Aorta (tissue), 5 donors: ENCODE measurements at places on chromosomes 4 and X. TPM values are rescaled to one million over a fixed set of nuclear protein-coding genes. Genes with fewer than 3 reads are reported as not detected.

CFAP47 gene
- total RNA-seq: not detected

TRAM1L1 gene
- total RNA-seq: 1.3 TPM

GRCh38 chr4:106512706-106513105, 144.1 kb upstream of the GIMD1 start:
- H3K36me3 ChIP-seq: no peaks in the 10 kb centered on the region
- H3K27ac ChIP-seq: no peak overlapping the region
- DNase-seq: no peak

TCP11X2 gene
- total RNA-seq: not detected

PAGE4 gene
- total RNA-seq: not detected

CT47B1 gene
- total RNA-seq: not detected

GRCh38 chrX:74225111-74225510, 78.9 kb upstream of the ZCCHC13 start:
- no peaks in the 10 kb centered on the region for H3K4me1 ChIP-seq
- H3K27ac ChIP-seq: no peak overlapping the region
- no peak overlapping the region for H3K4me3 ChIP-seq
- no peaks in the 10 kb centered on the region for H3K27me3 ChIP-seq

DNA sequence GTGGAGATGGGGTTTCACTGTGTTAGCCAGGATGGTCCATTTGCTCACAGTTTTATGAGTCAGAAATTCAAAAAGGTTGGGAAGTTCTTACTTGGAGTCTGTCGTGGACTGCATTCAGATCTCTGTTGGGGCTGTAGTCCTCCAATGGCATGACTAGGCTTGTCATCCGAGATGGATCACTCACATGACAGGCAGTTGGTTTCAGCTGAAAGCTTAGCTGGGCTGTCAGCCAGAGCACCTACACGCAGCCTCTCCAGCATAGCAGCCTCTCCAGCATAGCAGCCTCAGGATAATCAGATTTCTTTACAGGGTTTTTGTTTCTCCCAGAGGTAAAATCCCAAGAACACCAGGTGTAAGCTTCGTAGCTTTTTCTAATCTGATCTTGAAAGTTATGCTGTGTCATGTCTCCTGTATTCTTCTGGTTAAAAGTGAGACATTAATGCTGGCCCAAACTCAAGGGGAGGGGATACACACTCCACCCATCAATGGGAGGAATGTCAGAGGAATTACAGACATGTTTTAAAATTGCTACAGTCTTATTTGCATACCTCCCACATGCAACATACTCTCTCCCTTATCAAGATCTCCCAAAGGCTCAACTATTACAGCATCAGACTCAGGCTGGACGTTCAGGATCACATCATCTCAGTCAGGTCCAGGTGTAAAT, 31.6 kb upstream of the SOD3 start:
- no peaks in the 10 kb centered on the region for H3K36me3 ChIP-seq
- no peak for DNase-seq
- H3K27ac ChIP-seq: no peak overlapping the region
- no peak overlapping the region for H3K4me3 ChIP-seq

DNA sequence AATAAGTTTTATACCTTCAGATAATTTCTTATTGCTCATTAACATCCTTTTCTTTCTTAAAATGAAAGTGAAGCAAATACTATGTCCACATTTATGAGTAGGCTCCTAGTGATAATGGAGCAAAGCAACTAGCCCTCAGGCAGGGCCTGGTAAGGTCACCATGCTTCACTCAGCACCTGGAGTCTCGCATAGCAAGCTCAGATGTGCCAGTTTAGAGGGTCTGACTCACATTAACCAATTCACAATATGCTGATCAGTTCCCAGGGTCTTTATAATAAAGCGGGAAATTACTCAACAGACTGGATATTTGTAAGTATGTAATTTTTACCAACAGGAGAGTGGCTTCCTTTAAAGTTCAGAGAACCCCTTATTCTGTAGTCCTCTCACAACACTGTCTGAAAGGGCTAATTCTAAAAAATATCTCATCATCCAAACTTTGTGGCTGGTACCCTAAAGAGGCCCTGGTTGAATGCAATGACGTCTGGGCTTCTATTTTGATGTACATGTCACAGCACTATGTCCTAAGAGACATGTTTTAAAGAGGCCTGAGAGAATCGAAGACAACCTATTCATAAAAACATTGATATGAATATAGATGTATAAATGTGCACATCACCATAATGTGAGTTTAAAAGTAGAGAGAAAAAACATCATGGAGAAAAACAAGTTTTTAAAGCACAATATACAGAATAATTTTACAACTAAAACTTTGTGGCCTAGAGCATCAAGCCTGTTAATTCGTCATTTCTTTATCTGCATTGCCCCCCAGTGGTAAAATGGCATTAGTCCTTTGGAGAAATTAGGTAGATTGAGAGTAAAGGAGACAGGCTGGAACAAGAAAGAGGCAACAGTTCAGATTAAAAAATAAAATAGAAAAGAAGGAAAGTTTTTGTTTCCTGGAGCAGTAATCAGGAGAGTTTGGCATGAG, 44.3 kb downstream of the IL21 start:
- H3K4me1 ChIP-seq: no peaks in the 10 kb centered on the region
- DNase-seq: no peak
- no peaks in the 10 kb centered on the region for H3K27me3 ChIP-seq
- H3K27ac ChIP-seq: no peak overlapping the region
- no peaks in the 10 kb centered on the region for H3K36me3 ChIP-seq

DNA sequence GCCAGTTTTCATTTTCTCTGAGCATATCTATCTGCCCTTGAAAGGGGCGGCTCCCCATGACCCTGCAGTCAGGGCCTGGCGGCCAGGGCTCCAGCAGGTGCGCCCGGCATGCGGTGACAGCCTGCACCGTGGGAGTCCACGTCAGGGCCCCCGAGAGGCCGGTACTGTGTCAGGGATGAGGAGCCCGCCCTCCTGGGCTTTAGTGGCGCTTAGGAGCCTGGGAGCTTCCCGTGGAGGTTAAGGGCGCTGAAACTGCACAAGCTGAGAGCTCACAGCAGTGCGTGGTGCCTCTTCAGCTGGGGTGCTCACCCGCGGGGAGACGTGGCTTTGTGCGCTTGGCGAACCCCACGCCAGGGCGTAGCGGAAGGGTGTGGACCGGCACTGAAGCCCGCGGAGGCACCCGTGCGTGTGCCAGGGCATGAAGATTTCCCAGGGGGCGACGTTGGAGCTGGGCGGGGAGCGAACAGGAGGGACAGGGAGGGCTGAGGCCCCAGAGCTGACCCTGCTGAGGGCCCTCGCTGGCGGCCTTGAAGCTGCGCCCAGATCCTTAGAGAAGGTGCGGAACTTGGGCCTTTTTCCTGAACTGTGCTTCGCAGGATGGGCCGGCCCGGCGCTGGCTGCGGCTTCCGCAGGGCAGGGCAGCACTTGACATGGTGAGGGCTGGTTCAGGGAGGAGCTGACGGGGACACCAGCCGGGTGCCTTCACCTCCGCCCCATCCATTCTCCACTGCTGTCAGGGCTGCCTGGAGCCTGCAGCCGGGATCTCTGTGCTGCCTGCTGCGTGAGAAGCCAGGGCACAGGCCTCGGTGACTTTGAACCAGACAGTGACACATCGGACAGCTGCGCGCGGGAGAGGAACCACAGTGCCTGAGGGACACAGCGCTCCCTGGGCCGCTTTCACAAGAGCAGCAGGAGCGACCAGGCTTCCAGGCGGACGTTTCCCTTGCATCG, 32.9 kb downstream of the HTT-AS start:
- peak overlapping the region; percentile 1 for H3K4me3 ChIP-seq
- no peaks in the 10 kb centered on the region for H3K36me3 ChIP-seq
- H3K27ac ChIP-seq: no peak overlapping the region
- peak; percentile 84 for DNase-seq
- H3K27me3 ChIP-seq: no peaks in the 10 kb centered on the region

TEX13B gene
- total RNA-seq: not detected

GRCh38 chr4:1599491-1600210, 84.5 kb downstream of the FAM53A start:
- H3K4me3 ChIP-seq: no peak overlapping the region
- H3K36me3 ChIP-seq: no peaks in the 10 kb centered on the region

- H3K4me1 ChIP-seq: no peaks in the 10 kb centered on the region
- no peak overlapping the region for H3K27ac ChIP-seq
- no peaks in the 10 kb centered on the region for H3K27me3 ChIP-seq
- no peak for DNase-seq
- H3K4me3 ChIP-seq: no peak overlapping the region
Observed at GRCh38 chr4:76022031-76022430, 1.3 kb downstream of the CXCL10 start.

DNA sequence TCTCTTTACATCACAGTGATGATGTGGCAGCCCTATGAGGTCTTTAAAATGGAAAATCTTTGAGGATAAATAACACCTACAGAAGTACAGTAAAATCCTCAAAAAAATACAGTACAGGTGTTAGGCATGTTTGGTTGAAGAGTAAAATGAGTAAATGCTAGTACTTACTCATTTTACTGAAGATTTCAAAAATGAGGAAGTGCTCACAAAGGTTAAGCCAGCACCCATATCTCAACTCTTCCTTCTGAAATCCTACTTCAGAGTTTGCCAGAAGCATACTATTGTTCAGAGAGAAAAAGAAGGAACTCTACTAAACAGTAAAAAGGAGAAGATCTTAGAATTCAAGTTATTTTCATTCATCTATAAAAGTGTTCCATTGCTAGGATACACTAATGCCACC, 130.9 kb downstream of the CBR4 start:
- peaks cover 12% of the 10 kb centered on the region for H3K4me1 ChIP-seq
- H3K36me3 ChIP-seq: peaks cover 7% of the 10 kb centered on the region
- H3K27me3 ChIP-seq: no peaks in the 10 kb centered on the region
- no peak overlapping the region for H3K4me3 ChIP-seq
- DNase-seq: no peak
- peak overlapping the region; percentile 60 for H3K27ac ChIP-seq

DNA sequence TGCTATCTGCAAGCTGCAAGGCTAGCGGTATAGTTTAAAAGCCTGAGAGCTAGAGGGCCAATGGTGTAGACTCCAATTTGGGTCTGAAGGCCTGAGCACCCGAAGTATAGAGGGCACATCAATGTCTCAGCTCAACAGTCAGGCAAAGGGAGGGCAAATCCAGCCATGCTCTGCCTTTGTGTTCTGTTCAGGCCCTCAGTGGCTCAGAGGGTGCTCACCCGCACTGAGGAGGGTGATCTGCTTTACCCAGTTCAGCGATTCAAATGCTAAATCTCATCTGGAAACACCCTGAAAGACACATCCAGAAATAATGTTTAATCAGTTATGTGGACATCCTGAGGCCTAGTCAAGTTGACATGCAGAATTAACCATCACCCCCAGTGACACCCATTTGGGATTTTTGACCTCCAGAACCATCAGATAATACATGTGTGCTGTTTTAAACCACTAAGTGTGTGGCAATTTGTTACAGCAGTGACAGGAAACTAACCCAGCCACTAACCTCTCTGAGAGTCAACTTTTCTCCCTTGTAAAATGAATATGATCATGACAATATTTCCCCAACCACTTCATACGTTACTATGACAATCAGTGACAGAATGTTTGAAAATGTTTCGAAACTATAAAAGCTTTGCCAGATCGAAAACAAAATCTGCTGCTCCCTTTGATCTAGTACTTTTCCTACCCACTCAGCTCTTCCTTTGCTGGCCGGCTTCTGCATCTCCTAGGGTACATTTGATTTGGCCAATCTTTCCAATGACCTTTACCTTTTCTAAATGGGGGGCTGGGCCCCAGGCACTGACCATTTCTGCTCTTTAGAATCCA, 8.4 kb upstream of the TBL1X start:
- no peaks in the 10 kb centered on the region for H3K4me1 ChIP-seq
- H3K27me3 ChIP-seq: no peaks in the 10 kb centered on the region
- DNase-seq: no peak
- no peak overlapping the region for H3K4me3 ChIP-seq
- H3K36me3 ChIP-seq: no peaks in the 10 kb centered on the region

MAMLD1 gene
- 7.9 TPM for total RNA-seq

GRCh38 chr4:83905952-83906351, 370.0 kb downstream of the GPAT3 start:
- no peak for DNase-seq
- H3K36me3 ChIP-seq: no peaks in the 10 kb centered on the region
- H3K4me3 ChIP-seq: no peak overlapping the region
- H3K27me3 ChIP-seq: no peaks in the 10 kb centered on the region
- H3K4me1 ChIP-seq: no peaks in the 10 kb centered on the region
- no peak overlapping the region for H3K27ac ChIP-seq

DNA sequence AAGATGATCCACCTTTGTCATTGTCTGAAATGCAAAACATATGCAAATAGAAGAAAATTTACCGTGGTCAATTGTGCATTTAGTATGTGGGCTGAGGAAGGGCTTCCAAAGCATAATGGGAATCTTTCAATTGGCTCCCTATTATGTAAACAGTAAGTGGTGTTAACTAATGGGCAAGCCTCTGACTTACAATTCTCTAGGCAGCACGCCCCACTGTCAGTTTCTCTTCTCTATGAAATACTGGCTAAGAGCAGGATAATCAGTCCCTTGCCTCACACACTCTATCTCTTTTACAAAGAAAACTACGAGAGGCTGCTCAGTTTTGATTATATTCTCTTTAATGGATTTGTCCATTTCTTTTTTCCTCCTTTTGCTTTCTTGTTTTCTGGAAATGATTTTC, 1272.6 kb downstream of the PCDH19 start:
- no peak overlapping the region for H3K4me3 ChIP-seq
- no peaks in the 10 kb centered on the region for H3K4me1 ChIP-seq
- no peak for DNase-seq
- no peak overlapping the region for H3K27ac ChIP-seq
- H3K27me3 ChIP-seq: no peaks in the 10 kb centered on the region

DNA sequence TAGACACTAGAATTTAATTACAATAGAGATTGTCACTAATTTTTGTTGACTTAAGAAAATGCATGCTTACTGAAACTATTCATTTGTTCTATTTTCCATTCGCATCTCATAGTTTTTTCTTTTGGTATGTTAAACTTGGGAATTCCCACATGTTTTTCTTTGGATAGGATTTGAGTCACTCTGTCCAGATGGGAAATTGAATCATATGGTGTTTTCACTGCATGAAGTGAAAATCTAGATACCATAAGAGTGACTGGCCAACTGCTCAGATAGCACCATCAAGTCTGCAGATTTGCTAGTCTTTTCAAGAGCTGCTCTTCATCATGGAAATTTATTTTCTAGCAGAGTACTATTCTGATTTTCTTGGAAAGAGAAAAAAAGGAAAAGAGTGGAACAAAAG, 172.6 kb downstream of the FAM47B start:
- H3K27me3 ChIP-seq: no peaks in the 10 kb centered on the region
- no peak for DNase-seq
- no peak overlapping the region for H3K4me3 ChIP-seq
- no peak overlapping the region for H3K27ac ChIP-seq
- H3K36me3 ChIP-seq: no peaks in the 10 kb centered on the region
- H3K4me1 ChIP-seq: no peaks in the 10 kb centered on the region

DNA sequence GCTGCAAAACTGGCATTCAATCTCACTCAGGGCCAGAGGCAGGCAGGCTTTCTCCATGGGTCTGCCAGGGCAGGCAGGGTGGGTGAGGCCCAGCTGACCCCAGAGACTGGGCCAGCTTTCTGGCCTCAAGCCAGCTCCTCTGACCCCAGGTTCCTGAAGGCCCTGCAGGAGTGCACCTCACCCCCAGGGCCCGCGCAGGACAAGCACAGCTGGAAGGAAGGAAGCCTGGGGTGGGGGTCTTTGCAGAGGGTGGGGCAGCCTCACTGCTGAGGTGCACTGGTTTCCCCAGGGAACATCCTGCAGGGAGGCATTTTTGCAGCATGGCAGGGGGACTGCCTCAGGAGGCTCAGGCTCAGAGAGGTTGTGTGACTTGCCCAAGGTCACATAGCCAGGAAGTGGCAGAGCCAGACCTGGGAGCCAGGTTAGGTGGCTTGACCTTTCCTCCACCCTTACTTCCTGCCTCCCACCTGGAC, 31.5 kb upstream of the AFAP1 start:
- no peaks in the 10 kb centered on the region for H3K36me3 ChIP-seq
- no peaks in the 10 kb centered on the region for H3K27me3 ChIP-seq
- DNase-seq: no peak
- H3K4me3 ChIP-seq: no peak overlapping the region

- H3K27ac ChIP-seq: no peak overlapping the region
- H3K27me3 ChIP-seq: no peaks in the 10 kb centered on the region
- no peak for DNase-seq
- H3K36me3 ChIP-seq: no peaks in the 10 kb centered on the region
Observed at GRCh38 chrX:63488546-63489373, 137.6 kb upstream of the SPIN4 start.
